ENCODE measurements at places on chromosomes 13 and 19.

DNA sequence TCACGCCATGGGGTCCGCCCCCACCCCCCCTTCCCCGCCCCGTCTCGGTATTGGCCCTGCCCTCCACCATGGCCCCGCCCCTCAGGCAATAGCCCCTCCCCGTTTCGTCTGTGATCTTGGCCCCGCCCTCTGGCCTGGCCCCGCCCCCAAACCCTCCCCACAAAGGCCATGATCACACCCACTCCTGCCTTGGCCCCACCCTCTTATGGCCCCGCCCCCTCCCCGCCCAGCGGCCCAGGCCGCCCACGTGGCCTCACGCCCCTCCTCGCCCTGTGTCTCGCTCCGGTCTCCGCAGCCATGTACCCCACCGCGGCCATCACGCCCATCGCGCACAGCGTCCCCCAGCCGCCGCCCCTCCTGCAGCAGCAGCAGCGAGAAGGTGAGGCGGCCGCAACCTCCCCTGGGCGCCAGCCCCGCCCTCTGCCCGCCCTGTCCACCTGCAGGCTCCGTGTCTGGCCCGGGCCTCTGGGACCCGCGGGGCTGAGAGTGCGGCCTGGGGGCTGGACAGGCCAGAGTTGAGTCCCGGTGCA, 61.3 kb downstream of the CELF5 start:
- peak; percentile 67 for DNase-seq

GRCh38 chr19:4379383-4380253, 20.7 kb downstream of the SH3GL1 start:
- DNase-seq, result peak; percentile 17

- DNase-seq, result no peak
These were observed 1417.6 kb downstream of the UQCRFS1 start for GRCh38 chr19:27795369-27795768.

DNA sequence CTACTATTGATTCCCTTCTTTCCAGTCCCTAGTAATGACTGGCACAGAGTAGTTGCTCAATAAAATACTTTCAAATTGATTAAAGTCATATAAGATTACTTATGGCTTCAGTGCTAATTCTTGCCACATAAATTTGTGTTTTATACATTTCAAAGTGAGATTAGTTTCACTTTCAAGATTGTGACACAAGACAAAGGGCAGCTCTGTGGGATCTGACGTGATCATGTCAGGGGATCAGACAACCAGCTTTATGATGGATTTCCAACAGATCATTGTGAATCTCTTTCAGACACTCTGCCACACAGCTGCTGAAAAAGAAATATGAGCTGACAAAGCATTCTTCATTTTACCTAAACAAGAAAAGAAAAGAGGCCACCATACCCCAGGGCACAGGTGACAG, 73.4 kb upstream of the POMP start:
- no peak for DNase-seq

DNA sequence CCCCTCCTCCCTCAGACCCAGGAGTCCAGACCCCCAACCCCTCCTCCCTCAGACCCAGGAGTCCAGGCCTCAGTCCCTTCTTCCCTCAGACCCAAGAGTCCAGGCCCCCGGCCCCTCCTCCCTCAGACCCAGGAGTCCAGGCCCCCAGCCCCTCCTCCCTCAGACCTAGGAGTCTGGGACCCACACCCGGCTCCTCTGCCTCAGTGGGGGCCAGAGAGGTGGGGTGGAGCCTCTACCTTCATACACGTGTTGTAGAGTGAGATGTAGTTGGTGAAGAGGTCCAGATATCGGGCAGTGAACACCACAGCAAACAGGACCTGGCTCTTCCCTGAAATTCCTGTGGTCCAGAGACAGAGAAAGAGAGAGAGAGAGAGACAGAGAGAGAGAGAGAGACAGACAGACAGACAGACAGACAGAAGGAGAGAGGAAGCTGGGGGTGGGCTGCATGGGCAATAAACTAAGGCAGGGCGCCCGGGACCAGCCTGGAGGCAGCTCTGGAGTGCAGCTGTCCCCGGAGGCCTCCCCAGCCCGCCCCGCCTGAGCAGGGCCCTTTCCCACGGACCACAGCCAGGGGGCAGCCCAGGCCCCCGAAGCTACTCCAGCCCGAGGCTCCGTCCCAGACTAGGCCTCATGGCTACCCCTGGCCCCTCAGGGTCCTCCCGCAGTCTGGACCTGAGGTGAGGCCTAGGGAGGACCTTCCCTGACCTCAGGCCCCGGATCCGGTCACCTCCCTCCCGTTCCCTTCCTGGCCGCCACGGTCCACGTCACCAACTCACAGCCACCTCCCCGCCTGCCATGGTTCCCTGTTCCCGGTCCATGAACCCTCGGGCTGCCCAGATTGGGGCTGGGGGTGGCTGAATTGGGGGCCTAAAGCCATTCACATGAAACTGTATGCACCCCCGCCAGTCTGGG, 907 bp downstream of the KDELR1 start:
- peak; percentile 44 for DNase-seq

GRCh38 chr19:44620667-44621066, 7.3 kb downstream of the IGSF23 start:
- no peak for DNase-seq

GRCh38 chr19:30419568-30420180, 47.5 kb downstream of the ZNF536 start:
- no peak for DNase-seq

- no peak for DNase-seq
These were observed 344.3 kb downstream of the TEX29 start for GRCh38 chr13:111664696-111665095.

GRCh38 chr13:78680115-78680561, 21.2 kb upstream of the OBI1 start:
- no peak for DNase-seq

DNA sequence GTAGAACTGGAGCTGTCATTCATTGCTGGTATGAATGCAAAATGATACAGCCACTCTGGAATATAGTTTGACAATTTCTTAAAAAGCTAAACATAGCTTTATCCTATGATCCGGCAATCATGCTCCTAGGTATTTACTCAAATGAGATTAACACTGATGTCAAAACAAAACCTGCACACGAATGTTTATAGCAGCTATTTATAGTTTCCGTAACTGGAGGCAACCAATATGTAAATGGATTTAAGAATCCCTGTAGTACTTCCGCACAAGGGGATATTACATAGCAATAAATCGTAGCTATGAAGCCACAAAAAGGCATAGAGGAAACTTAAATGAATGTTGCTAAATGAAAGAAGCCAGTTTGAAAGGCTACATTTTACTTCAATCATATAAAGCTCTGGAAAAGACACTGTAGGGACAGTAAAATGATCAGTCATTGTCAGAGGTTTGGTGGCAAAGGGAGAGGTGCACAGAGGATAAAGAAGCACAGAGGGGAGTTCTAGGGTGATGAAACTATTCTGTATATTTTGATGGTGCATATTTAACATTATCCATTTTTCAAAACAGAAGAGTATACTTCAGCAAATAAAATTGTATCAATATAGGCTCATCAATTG, 1893.0 kb upstream of the PCDH20 start:
- no peak for DNase-seq

DNA sequence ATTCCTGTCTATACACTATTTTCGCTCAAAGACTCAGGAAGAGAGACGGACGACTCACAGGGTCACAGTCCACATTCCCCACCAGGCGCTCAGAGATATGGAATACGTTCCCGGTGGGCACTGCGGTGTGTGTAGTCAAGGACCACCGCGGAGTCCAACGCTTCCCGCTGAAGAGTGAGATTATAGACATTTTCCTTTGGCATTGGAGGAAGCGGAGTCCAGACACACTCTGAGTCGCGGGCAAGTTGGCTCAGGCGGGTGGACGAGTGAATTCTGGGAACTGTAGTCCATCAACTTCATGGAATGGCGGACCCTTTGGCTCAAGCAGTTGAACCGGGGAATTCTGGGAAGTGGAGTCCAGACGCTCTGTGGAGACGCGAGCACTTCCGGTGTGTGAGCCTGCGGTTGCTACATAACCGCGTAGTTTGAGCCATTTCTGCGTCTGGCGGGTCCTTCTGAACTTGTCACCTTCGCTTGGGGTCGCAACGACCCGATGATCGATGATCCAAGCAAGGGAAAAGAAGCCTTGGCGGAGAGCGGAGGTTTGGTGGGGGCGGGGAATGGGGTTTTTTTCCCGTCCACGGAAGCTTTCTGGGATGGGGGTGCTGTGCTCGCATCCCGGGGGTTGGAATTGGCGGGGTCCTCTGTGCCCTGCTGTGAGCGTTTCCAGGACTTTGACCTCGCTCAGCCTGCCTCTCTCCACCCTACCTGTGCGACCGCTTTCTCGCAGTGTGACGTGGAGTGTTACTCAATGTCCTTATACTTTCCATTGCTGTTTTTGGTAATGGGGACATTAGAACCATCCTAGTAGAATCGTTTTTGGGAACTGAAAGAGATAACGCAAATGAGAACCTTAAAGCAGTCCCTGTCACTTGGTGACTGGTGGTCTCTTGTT, at the start of gene ZNF230:
ZNF230 (plus strand) TSS at position 392 of the 895 bp plus-strand sequence. CDS start 4,122 bp downstream, outside the sequence.
- DNase-seq, result peak; percentile 68

- DNase-seq, result no peak
These were observed 27.4 kb upstream of the EMP3 start for GRCh38 chr19:48297975-48298374.

DNA sequence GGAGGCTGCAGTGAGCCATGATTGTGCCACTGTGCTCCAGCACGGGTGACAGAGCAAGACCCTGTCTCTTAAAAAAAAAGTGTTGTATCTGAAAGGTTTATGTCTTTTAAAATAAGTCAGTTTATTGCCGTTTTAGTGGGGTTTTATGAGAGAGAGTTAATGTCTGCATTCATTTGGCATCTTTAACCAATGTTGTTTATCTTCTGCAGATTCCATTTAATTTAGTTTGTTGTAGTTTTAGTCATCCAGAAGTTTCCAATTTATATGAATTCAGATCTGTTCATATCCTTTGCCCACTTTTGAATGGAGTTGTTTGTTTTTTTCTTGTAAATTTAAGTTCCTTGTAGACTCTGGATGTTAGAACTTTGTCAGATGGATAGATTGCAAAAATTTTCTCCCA, 36.7 kb upstream of the LPAR6 start:
- DNase-seq, result no peak

- DNase-seq, result no peak
These were observed 11.4 kb upstream of the RFXAP start for GRCh38 chr13:36807616-36808015.

DNA sequence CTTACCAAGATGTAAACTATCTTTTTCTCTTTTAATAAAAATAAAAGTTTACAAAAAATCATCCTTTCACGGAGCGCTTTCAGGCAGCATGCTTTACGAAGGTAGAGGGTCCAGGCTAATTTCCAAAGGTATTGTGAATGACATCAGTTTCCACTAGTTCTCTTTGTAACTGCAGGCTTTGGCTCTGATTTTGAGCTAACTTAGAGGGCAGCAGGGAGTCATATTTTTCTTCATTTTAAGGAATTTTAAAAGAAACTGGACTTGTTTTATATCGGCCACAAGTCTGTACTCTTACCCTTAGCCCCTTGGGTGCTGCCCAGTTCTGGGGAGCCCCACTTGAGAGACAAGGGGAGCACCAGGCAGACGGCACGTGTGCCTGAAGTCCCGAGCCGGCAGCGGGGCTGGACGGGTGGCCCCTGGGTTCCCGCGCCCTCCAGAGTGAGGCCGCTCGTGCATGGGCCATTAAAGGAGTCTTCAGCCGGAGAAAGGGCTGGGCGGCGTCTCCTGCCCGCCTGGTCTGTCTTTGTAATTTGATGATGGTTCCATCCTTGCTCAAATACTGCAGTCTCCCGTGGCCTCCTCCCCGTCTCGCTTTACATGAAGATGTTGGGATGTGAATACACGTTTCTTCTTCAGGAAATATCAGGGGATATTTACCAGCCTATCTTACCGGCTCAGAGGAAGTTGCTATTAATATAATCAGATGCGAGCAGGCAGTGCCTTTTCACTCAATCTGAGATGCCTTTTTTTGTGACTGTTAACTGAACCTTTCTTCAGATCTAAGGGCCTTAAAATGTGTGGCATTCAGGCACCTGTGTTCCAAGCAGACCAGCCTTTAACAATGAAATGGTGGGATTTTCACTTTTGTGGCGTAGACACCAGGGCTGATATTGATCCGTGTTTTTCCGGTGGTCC, 67.4 kb downstream of the GGACT start:
- no peak for DNase-seq

DNA sequence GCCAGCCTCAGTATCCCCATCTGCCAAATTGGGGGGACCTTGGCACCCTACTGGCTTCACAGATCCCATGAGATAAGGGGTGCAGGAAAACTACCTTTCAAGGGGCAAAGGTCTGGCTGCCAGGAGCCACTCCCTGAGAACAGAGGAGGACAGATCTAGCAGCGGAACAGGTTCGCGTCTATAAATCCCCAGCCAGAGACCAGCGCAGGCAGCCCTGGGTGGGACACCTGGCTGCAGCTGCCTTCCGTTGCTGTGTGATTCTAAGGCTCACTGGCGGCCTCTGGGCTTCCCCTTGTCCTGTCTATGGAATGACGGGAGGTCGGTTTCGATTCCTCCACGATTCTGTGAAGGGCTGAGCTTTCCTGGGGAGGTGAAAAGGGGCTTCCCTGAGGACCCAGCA, 7.3 kb downstream of the RELB start:
- DNase-seq, result no peak

GRCh38 chr19:21586311-21587116, 81.1 kb downstream of the ZNF429 start:
- no peak for DNase-seq

GRCh38 chr19:28330831-28331230, 882.1 kb downstream of the UQCRFS1 start:
- DNase-seq, result no peak

- DNase-seq, result no peak
These were observed 16.0 kb upstream of the POU2F2 start for GRCh38 chr19:42148266-42148665.

DNA sequence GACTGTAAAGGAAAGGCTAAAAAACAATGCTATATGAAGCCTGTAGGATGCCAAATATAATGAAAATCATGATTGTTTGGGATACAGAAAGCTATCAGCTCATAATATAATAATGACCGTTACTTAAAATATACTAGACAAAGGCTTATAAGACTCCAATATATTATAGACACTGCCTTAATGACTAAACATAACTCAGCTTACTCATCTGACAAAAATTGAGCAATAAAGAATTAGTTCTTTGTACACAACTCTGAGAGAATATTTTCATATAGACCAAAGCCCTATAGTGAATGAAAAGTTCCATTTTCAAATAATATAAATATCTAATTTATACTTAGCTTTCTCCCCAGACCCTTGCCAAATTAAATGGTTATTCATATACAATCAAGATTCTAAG, 283.3 kb downstream of the DIAPH3 start:
- no peak for DNase-seq

DNA sequence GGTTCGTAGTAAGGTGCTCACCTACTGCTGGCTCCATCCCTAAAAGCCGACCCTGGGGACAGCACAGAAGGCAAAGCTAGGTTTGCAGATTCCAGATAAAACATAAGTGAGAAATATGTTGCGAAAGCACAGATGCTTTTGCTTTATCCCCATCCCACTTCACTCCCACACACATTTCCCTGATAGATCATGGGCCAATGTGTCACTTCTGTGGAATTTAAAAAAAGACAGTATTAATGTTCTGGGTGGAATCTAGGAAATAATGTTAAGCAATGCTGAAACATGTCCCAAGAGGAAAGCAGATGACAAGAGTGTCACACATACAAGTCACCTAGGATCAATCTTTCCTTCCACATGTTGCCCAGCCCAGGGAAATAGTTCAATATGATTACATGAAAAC, 661.0 kb upstream of the MIR17HG start:
- DNase-seq, result no peak
